Stimulated activated CD8-positive, alpha-beta memory T cell treated with anti-CD3 and anti-CD28 coated beads, Interleukin-4, amount 100 ng/mL, for 24 hours (primary cell): ENCODE measurements at places on chromosomes 7 and 10.

GRCh38 chr7:14380881-14381280 lies 391.4 kb upstream of the ETV1 start:
- DNase-seq: no peak

- DNase-seq: no peak
These were observed 96.5 kb downstream of the ADCY1 start for GRCh38 chr7:45670717-45671116.

GRCh38 chr10:114647545-114648138 lies 10.4 kb downstream of the ABLIM1 start:
- DNase-seq: no peak

- DNase-seq: no peak
These were observed 29.4 kb downstream of the FAM241B start for GRCh38 chr10:69659241-69660038.

GRCh38 chr10:30749385-30749784 lies 119.8 kb upstream of the LYZL2 start:
- DNase-seq: no peak

DNA sequence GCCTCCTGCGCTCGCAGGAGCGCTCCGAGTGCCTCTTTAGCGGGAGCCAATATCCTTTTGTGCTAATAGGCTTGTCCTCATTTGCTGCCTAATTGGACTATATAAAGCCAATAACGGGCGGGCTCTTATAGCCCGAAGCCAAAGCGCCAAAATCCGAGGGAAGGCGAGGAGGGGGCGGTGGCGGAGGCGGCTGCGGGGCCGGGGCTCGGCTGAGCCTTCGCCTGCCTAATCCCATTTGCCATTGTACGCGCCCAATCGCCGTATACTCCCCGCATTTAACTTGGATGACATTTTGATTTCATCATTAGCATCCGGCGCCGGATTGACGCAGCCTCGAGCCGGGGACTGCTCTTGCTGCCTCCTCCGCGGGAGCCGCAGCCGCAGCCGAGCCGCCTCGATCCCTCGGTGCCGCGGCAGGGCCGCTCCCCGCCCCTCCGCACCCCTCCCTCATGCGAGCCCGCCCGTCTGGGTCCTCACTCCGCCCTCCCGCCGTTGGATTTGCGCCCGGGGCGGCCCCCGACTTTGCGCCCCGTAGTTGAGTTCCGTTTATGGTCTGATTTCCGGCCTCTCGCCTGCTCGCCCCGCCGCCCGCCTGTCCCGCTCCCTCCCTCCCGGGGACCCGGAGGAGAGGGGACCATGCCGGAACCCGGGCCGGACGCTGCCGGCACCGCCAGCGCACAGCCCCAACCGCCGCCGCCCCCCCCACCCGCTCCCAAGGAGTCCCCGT lies at the start of gene HMX3:
TSS of gene HMX3 (plus strand) at position 556 of the 727 bp plus-strand sequence. CDS start at position 637, 81 bp downstream.
- DNase-seq: no peak

- DNase-seq: no peak
These were observed 472.2 kb downstream of the ARL4A start for GRCh38 chr7:13159467-13160184.

DNA sequence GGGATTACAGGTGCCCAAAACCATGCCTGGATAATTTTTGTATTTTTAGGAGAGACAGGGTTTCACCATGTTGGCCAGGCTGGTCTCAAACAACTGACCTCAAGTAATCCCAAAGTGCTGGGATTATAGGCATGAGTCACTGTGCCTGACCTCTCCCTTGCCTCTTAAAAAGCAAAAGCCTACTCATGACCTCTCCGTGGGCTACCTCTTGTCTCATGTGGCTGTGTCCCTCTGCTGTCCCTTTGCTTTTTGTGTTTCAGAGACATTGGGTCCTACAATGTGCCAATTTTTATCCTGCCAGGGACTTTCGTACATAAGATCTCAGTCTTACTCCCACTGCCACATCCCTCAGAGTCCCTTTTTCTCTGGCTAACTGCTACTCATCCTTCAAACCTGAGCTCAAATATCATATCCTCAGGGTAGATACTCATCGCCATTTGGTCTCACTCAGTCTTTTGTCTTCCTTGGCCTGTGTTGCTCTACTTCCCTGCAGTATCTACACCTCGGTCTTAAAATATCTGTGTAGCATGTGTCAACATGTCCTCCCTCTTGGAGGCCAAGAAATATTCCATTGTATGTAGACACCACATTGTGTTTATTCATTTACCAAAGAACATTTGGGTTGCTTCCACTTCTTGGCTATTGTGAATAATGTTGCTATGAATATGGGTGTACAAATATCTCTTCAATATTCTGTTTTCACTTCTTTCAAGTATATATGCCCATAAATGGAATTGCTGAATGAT lies 465.0 kb upstream of the KLF6 start:
- no peak for DNase-seq

DNA sequence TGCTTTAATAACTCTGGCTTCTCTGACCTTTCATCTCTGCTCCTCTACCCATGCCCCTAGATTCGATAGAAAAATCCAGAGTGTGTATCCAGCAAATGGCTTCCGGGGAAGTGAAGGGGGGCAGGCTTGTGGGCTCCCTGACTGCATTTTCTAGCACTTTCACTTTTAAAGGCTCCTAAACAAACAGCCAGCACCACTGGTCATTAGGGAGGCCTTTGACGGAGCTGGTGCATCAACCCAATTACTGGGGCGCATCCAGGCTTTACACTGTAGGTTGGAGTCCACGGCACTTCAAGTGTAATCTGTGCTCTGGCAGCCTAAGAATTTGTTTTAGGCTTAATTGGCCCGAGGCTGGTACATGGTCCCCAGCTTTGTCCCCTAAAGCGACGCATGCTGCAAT lies 291.9 kb downstream of the GFRA1 start:
- no peak for DNase-seq

DNA sequence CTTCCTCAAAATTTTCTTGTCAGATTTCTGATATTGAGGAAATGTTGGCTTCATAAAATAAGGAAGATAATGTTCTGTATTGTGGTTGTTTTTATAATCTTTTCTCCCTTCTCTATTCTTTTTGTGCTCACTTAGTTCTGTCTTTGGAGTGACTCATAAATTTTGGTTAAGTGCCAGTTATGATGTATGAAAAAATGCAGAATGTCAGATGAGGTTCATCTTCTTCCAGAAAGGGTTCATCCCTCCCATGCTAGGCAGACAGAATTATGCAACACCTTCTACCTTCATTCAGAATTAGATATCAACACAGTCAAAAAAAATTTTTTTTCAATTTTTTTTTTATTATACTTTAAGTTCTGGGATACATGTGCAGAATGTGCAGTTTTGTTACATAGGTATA lies 36.6 kb upstream of the CYP2C19 start:
- DNase-seq: no peak

DNA sequence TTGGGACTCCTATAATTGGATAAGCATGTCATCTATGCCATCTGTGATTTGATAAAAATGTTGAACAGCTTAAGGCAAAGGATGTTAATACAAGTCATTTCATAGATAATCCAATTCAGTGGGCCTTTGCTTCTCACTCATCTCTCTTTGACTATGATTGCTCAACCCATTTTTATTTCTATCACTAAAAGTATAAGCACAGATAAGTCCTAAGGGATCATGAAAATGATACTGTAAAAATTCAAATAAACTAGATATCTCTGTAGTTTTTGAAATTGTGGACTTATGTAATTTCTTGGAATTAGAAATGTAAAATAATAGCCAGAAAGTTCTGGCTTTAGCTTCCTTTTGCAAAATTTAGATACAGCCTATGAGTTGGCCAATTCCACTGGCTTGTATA lies 440.3 kb downstream of the POM121L12 start:
- DNase-seq: no peak

DNA sequence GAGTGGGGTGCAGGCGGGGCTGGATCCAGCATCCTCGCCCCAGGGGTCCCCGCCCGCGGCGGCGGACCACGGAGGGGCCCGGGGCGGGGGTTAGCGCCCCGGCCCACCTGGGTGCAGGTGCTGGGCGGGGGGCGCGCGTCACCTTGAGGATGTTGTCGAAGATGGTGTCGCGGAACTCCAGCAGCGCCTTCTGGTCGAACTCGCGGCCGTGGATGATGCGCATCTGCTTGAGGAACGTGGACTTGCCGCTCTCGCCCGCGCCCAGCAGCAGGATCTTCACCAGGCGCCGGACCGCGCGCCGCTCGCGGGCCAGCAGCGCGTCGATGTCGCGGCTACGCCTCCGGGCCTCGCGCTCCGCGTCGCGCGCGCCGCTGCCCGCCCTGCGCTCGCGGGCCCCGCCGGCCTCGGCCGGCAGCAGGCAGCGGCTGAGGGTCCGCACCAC lies 376 bp downstream of the GNA12 start:
- no peak for DNase-seq
